SHP77 treated with DMSO at 0.1 percent for 48 hours (cell line): ENCODE measurements at places on chromosomes 11 and 22.

DNA sequence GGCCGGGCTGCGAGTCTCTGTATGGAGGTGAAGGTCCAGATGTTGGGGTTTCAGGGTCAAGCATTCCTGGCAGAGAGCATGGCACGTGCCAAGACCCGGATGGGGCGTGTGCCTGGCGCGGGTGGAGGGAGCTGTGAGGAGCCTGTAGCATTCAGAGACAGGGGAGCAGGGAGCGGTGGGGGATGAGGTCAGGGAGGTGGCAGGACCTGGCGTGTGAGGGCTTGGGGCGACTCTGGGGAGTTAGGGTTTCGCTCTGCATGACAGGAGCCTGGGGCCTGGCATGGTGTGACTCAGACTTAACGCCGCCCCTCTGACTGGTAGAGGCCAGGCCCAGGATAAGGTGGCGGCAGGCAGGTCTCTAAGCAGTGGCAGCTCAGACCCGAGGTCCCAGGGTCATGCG lies 103.0 kb downstream of the KCNQ1 start:
- no peak for DNase-seq

- DNase-seq = no peak
These were observed 40.4 kb downstream of the FLI1 start for GRCh38 chr11:128734103-128734831.

GRCh38 chr11:102924851-102925380 lies 30.6 kb downstream of the MMP13 start:
- no peak for DNase-seq

DNA sequence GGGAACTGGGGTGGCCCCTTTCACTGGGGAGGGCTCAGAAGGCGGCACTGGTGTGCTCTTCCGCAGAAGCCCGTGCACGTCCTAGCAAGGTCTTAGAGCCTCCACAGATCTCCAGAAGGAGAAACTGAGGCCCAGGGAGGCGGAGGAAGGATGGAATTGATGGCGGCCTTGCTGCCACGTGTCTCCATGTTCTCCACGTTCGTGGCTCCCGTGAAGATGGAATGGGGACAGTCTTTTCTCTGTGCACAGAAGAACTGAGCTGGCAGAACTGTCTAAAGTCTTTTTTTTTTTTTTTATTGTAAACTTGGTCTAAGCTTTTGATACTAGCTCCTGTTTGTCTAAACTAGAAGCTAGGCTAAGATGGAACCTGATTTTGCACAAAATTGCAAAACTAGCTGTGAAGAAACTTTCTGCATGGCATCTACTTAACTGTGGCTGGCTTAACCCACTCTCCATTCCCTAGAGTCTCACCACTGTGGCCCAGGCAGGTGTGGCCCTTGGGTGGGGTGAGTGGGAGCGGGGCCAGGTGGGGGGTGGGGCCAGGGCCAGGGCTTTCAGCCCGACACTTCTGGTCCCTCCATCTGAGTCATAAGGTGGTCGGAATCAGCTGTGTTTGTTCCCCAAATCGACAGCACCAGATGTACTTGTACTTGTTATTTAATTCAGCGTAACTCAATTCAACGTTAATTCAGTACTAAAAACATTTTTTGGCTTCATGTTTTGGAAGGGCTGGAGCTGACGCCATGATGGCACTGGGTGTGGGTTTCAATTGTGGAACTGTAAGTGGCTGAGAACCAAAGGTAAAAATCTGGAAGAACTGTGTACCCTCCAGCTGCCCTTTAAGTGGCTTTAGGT lies 120.7 kb downstream of the MPPED1 start:
- no peak for DNase-seq

DNA sequence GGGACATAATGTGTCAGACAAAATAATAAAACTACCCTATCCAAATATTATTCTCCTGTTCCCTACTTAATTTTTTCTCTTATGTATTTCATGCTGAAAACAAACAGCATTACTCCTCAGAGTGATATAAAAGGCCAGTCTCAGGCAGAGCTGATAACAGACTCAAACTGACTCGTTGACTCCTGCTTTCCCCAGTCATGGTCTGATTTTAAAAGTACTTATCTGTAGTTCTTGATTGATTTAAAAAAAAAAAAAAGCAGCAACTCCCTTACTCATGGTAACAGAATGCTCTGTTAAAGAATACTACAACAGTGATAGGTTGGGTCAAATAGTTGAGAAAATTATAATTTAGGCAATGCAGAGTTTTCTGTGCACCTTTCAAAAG lies 90.3 kb upstream of the BARX2 start:
- no peak for DNase-seq
